ENCODE measurements at places on chromosomes 12 and 14. TPM values are rescaled to one million over a fixed set of nuclear protein-coding genes. Genes with fewer than 3 reads are reported as not detected.

The TMCC3 gene
- 20.7 TPM for total RNA-seq

The KRT75 gene
- total RNA-seq: 0.21 TPM

The KRT73 gene
- not detected for total RNA-seq

The RBP5 gene
- total RNA-seq: 1.8 TPM

The MLF2 gene
- total RNA-seq: 103 TPM

The ARG2 gene
- 3.9 TPM for total RNA-seq

The CD163 gene
- total RNA-seq: 8.8 TPM

The DDX47 gene
- total RNA-seq: 71.2 TPM

The MARCHF9 gene
- total RNA-seq: 9.2 TPM

The DTX1 gene
- 10.9 TPM for total RNA-seq

The GSKIP gene
- total RNA-seq: 30.3 TPM

The KRT82 gene
- not detected for total RNA-seq

The GPR132 gene
- total RNA-seq: 1.5 TPM

The PLEKHG7 gene
- total RNA-seq: not detected

The SRRM4 gene
- 0.31 TPM for total RNA-seq

The COQ6 gene
- total RNA-seq: 67.0 TPM

The RERG gene
- 18.9 TPM for total RNA-seq

The DPPA3 gene
- not detected for total RNA-seq

The TNS2 gene
- 44.4 TPM for total RNA-seq

The EGLN3 gene
- 76.5 TPM for total RNA-seq

The VTI1B gene
- 37.8 TPM for total RNA-seq

The POMT2 gene
- 26.8 TPM for total RNA-seq

The RDH16 gene
- total RNA-seq: 1.3 TPM

The AQP6 gene
- total RNA-seq: 0.10 TPM

The PRICKLE1 gene
- total RNA-seq: 34.4 TPM

The GRIN2B gene
- 0.31 TPM for total RNA-seq

The AQP2 gene
- not detected for total RNA-seq

The OLR1 gene
- 1.2 TPM for total RNA-seq

The CCDC175 gene
- total RNA-seq: not detected

The TBX5 gene
- total RNA-seq: not detected

The KIF26A gene
- 14.0 TPM for total RNA-seq

The SLC4A8 gene
- 1.2 TPM for total RNA-seq

The TAS2R42 gene
- not detected for total RNA-seq

The BBOF1 gene
- total RNA-seq: 3.1 TPM

The LAG3 gene
- not detected for total RNA-seq

The FAM186B gene
- 0.82 TPM for total RNA-seq

The ATP5MC2 gene
- 241 TPM for total RNA-seq

The LMNTD1 gene
- total RNA-seq: not detected

The GPR68 gene
- 2.9 TPM for total RNA-seq

The SIX1 gene
- total RNA-seq: 42.4 TPM

The IL31 gene
- total RNA-seq: not detected

The C12orf54 gene
- total RNA-seq: not detected

The LBHD2 gene
- total RNA-seq: not detected

The RECQL gene
- 60.9 TPM for total RNA-seq

The CHD8 gene
- total RNA-seq: 48.0 TPM

The MIA2 gene
- 46.9 TPM for total RNA-seq

The CCDC196 gene
- total RNA-seq: not detected

The BMAL2 gene
- 4.6 TPM for total RNA-seq

The RNASE7 gene
- total RNA-seq: 1.2 TPM

The HOXC9 gene
- total RNA-seq: not detected

The POTEM gene
- not detected for total RNA-seq

The PZP gene
- total RNA-seq: not detected

The OR6C2 gene
- not detected for total RNA-seq

The CAPZA3 gene
- total RNA-seq: not detected

The PDE3A gene
- 25.8 TPM for total RNA-seq

The ESR2 gene
- total RNA-seq: 0.21 TPM

The ESRRB gene
- 8.0 TPM for total RNA-seq

The RAP1B gene
- 149 TPM for total RNA-seq
